Kasumi-1 (cell line): ENCODE measurements at places on chromosomes 1 and 21.

GRCh38 chr1:212110617-212111016, 75.1 kb downstream of the DTL start:
- no peak for DNase-seq

DNA sequence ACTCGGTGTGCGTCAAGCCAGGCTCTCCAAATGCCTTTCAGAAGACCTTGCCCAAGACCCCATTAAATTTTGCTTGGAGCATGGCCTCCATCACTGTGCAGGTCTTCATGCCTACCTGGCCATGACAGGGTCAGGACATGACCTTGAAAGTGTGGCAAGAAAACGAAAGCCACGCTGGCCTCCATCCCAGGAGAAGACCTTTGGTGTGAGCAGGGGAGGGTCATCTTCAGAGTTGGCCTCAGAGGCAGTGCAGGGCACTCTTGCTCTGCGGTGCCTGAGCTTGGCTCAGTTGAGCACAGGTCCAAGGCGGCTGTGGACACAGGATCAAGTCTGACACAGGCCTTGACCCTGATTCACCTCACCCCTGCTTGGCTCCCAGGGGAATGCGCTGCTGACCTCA, 181.4 kb upstream of the TMEM51 start:
- DNase-seq: no peak

- DNase-seq: no peak
Observed at GRCh38 chr1:46407636-46408035, 13.5 kb downstream of the FAAH start.

DNA sequence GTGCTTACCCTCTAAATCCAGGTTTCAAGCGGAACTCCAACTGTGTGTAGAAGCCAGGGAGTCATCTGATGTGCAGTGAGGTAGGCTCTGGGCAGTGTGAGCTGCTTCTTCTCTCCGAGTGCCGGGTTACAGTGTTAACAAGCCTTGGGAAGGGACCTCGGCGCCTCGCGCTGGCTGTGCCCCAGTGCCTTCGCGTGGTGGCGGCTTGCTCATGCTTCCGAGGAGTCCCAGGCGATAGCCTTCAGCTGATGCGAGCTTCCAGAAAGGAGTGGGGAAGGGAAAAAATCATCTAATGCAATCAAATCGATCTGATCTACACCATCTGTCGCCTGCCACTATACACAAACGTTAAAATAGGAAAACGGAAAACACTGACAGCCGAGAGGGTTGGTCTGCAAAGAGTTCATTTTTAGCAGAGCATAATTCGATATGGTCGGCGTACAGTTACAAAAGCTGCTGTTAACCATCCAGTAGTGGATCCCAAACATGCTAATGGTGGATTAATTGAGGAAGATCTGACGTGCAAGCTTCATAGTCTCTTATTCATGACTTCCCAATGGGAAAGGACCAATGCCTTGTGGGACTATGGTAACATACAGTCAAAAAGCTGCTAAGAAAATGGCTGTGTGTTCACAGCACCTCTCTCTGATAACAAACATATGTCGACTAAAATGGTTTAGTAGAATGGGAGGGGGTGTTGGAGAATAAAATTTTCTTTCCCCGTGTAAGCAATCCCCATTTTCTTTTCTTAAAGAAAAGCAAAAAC, 128.7 kb upstream of the DPYD start:
- no peak for DNase-seq

DNA sequence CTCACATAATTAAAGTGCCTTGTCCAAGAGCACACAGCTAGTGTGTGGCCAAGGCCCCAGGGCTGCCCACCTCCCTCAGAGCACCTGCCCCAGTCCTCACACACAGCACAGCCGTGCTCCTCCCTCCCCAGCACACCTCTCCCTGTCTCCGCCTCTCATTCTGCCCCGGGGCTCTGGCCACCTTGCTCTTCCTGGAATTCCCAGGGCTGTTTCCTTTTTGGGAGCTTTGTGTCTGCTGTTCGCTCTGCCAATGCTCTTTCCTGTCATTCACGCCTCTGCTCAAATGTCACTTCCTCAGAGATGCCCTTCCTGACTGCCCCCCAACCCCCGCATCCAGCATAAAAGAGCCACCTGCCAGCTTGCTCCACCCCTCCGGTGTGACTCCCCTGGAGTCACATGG, 13.3 kb downstream of the SLC6A17 start:
- no peak for DNase-seq

- DNase-seq: no peak
Observed at GRCh38 chr1:233356705-233356987, 29.1 kb downstream of the MAP3K21 start.

DNA sequence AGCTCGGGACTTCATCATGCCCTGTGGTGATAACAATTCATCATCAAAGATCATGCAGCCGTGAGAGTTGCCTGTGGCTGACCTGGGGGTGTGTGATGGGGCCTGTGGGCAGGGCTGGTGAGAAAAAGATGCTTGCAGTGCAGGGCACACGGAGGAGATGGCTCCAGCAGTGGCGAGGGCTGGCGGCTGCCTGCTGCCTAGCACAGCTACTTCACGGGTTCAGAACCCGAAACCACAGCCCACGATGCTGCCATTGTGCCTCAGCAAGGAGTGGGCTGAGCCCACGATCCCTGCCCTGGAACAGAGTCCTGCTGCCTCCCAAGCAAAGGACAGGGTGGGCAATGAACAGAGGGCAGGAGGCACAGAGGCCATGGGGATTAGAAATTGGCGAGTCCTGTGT, 631 bp upstream of the KRTAP10-9 start:
- no peak for DNase-seq

DNA sequence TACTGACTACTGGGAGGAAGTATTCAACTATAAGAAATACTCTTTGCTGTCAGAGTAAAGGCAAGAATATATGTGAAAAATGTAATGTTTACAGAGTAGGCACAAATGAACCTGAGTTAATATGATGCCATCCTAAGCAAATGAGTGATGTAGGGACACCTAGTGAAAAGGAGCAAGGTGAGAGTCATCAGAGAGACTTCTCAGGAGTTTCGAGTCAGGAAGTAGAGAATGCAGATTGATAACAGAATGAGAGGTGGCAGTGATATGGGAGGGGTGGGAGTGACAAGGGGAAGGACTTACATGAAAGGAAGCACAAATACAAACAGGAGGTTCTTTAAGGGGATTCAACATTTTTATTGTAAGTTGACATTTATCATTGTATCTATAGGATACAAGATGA, 10.2 kb downstream of the PRCC start:
- DNase-seq: no peak

DNA sequence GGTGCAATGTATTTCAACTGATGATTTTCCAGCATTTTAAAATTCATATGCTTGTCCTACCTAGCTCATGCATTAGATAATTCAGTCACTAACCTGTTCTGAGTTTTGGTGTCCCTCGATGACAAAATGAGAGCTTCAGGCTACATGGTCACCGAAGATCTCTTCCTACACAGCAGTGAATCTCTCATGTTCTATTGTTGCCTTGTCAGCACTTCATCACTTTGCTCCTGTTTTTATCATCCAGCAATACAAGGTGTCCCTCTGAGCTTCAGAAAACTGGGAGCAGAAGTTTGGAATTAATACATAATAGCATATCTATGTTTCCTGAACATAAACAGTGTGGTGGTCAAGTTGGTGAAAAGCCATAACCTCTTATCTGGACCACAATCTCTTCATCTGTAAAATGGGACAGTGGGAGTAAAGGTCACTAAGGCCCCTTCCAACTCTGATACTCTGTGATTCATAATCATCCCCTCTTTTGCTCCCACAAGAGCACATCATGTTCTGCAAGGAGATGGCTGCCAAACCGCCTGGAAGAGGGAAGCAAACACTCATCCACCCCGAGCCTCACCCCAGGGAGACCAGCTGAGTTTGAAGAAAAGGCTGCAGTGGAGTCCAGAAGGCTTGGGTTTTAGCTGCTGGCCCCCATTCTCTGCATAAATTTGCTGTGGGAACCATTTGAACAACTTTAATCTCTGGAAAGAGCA, 137.9 kb upstream of the F3 start:
- DNase-seq: no peak

DNA sequence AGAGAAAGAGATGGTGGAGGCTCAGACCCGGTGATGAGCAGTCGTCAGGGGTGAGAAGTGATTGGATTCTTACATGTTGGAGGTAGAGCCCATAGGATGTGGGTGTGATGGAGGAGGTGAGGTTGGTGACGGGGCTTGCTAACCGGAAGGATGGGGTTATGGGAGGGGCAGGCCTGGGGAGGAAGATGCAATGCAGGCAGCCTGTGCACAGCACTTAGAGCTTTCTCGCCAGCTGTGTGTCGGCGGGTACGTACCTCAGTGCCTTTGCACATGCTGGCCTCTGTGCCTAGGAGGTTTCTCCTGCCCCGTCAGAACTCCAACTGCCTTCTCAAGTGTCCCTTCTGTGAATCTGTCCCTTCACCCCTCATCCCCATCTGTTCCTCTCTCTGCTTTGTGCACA, 2.9 kb upstream of the BSND start:
- no peak for DNase-seq

- DNase-seq: no peak
Observed at GRCh38 chr1:119617751-119618691, 30.0 kb downstream of the ZNF697 start.

GRCh38 chr1:40612345-40612831, 53.1 kb downstream of the RIMS3 start:
- DNase-seq: peak; percentile 86

DNA sequence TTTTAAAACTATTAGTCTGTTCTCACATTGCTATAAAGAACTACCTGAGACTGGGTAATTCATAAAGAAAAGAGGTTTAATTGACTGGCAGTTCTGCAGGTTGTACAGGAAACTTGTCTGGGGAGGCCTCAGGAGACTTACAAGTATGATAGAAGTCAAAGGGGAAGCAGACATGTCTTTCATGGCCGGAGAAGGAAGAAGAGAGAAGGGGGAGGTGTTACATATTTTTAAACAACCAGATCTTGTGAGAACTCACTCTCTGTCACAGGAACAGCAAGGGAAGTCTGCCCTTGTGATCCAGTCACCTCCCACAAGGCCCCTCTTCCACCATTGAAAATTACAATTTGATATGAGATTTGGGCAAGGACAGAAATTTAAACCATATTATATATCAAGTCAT, 55.9 kb downstream of the CLIC4 start:
- DNase-seq: peak; percentile 75

DNA sequence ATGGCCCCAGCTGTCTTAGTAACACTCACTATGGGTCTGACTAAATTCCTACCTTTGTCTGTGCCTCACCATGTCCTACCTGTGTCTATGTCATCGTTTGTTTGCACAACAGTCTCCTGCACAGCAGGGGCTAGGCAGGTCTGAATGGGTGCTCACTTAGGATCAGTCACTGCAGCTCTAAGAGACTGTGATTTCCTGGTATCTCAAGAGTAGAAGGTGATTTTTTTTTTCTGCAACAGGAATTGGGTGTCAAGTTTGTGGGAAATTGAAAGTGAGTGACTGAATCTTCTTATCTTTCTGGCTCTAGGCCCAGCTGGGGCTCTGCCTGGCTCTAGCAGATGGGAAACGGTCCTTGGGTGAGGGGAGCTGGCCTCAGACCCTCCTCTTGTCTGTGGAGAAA, 46.4 kb upstream of the TRABD2B start:
- DNase-seq: no peak

- peak; percentile 96 for DNase-seq
Observed at GRCh38 chr1:151251656-151252470, 2.7 kb upstream of the PSMD4 start.

DNA sequence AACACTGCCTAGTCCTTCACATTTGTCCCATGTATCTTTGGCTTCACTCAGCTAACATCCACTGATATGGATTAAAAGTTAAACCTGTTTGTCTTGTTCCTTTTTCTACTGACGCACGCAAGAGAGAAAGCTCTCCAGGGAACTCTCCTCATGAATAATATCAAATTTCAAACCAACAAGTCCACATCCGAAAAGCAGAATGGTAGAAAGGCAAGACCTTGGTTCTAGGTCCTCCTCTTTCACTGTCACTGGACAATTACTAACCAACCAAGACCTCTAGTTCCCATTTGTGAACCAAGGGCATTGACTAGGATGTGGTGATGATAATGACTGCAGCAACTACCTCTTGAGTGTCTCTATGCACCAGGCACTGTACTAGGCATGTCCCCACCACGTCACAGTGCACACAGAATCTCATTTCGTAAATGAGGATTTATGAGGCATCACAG, 8.4 kb downstream of the PLPP3 start:
- DNase-seq: no peak

DNA sequence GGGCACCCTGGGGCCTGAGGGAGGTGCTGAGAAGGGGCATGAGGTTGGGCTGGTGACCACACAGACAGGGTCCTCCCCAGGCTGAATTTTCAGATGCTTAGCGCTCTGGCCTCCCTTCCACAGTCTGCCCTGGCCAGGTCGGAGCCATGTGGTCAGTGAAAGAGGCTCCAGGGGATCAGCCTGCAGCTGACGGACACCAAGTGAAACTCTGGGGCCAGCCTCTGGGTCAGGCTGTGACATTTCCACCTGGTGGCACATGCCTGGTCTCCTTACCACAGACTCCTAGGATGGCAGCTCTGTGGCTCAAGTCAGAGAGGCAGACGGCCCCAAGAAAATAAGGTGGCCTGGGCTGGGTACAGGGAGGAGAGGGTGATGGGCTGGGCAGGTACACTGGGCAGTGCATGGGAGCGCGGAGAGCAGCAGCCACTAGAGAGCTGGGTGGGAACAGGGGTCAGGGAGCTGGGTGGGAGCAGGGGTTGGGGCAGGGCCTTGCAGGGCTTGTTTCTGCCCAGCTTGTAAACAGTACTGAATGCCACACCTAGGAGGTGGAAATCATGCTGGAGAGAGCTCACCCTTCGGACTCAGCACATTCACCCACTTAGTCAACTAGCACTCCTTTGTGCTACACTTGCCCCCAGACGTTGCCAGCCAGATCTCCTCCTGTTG, 20.7 kb upstream of the ADARB1 start:
- DNase-seq: no peak

DNA sequence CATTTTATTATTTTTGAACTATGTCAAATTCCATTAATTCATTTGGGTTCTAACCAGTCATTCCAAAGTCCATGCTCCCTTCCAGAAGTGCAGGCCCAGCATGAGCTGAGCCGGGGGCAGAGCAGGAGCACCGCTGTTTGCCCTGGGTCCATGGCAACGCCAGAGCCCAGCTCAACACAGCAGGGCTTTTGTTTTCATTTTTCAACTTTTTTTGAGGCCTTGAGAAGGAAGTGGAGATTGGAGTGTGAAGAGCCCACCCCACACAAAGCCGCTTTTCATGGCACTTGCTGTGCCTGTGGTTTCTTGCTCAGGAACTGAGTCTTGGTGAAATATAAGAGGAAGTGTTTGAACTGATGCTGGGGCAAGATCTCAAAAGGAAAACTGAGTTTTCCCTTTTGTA, 13.2 kb upstream of the PRMT2 start:
- DNase-seq: peak; percentile 97

DNA sequence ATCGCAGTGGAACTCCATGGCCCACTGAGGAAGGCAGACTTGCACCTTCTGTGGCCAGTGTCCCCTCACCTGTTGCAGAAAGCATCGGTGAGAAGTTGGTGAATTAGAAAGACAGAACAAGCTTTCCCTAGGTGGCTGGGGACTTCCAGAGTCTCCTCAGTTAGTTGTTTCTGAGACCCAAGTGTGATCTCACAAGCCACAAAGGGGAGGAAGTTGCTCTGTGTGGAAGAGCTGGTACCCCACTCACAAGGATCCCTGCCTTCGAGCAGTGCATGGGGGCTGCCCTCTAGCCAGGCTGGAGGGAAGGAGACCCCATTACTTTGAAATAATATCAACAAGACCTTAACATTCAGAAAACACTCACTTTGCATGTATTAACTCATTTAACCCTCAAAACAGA, 2.1 kb downstream of the PRELP start:
- no peak for DNase-seq

- DNase-seq: no peak
Observed at GRCh38 chr1:7436056-7437005, 334.8 kb upstream of the VAMP3 start.

GRCh38 chr21:45973475-45974072, 8.0 kb upstream of the COL6A1 start:
- peak; percentile 35 for DNase-seq

GRCh38 chr1:157114183-157115121, 14.8 kb upstream of the ETV3L start:
- DNase-seq: no peak
